ENCODE measurements at places on chromosomes 12 and 14. TPM values are rescaled to one million over a fixed set of nuclear protein-coding genes. Genes with fewer than 3 reads are reported as not detected.
A peak's percentile ranks its signal among the peaks of the same experiment; 100 is the strongest.

Gene RPS6KL1
- total RNA-seq, result 26.5 TPM

Gene RERGL
- total RNA-seq, result 1.7 TPM

Gene TPPP2
- not detected for total RNA-seq

Gene PPP1R36
- 1.4 TPM for total RNA-seq

Gene DCN
- total RNA-seq, result 46.3 TPM

Gene MDM2
- total RNA-seq, result 60.7 TPM

Gene PIK3C2G
- total RNA-seq, result 0.31 TPM

GRCh38 chr12:18926188-18926587 is 188.3 kb downstream of the CAPZA3 start:
- no peak for DNase-seq

GRCh38 chr14:101065246-101065645 is 161.7 kb upstream of the RTL1 start:
- DNase-seq, result no peak

DNA sequence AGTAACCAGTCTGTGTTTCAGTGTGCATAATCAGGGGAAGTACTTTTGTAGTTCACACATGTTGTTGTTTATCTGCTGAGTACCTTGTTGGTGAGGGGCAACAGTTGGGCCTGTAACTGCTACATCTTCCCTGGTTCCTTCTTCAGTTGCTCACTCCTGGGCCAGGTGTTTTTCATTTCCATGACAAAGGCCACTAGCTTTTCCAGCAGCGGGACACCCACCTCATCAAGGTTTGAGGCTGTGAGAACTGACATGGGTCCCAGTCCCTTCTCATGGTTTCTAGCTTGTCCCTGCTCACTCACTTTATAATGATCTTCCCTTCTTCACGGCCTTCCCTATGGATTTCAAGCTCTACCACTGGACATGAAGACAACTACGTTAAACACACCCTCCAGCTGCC is 1.5 kb upstream of the NOXRED1 start:
- no peak for DNase-seq

GRCh38 chr12:107131832-107132616 is 38.7 kb upstream of the CRY1 start:
- DNase-seq, result no peak

DNA sequence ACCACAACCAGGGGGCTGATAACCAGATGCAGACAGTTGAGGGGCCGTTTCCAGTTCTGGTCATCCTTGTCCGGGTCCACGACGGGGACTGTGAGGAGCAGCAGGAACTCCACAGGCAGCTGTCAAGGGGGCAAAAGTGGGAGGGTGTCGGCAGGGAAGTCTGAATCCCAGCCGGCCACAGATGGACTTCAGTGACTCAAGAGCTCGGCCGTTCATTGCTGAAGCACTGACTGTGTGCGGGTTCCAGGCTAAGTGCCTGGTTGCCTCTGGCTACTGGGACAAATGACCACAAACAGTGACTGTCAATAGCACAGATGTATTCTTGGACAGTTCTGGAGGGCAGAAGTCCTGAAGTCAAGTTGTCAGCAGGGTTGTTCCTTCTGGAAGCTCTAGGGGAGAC is 19.6 kb downstream of the SLC8B1 start:
- DNase-seq, result no peak

DNA sequence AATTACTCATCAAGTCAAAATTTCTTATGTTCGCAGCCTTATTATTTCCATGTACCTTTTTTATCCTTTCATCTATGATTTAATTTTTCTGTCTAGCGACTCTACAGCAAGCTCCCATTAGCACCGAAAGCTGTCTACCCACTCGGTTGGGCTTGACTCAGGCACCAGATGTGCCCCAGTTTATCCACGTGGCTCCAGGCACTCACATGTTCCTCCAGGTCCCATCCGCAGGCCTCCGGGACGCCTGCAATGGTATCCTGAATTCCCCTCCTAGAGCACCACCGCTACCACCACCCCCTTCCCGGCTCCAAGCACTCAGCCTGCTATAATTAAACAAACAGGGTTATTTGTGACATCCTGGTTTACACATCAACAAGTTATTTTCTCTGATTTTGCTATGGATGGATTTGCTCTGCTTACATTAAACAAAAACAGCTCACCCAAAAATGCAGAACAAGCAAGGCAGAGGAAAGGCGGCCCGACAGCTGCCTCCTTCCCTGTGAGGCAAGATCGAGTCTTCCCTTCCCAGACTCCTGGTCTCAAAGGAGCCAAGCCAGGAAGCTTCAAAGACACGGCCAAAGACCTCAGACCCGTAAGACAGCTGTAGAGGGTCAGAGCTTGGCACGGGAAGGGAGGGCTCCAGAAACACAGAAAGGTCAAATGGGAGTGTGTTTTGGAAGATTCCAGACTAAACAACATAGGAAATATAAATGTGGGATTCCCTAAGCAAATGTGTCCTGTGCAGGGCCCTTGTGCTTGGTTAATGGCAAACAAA is 253.8 kb downstream of the TTC8 start:
- DNase-seq, result peak; percentile 53

DNA sequence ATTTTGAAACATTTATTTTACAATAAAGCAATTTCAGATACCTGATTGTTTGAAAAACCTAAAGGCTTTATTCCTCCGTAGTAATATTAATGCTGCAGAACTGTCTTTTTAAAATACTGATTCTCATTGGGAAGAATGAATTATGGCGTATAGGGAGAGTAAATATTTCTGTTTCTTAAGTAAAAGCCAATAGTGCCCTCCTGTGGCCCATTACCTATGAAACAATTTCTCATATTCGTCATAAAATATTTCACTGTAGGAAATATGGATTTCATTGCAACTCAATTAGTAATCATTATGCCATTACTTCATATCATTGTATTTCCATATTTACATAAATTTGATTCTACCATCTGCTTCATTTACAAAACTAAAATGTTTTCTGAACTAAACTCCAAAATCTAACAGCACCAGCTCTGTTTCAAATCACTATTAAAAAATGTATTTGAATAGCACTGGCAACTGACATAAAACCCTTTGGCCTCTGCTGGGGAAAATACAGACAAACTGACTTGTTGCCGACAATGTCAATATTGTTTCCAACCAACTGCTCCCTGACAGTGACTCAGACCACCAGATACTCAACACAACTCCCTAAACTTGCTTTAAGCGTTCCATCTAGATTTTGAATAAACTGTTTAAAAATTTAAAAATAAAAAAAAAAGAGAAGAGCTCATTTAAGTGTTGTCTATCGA is 290.3 kb downstream of the NAV3 start:
- DNase-seq, result no peak

- no peak for DNase-seq
Measured at GRCh38 chr12:19338405-19338804, 100.9 kb upstream of the AEBP2 start.

DNA sequence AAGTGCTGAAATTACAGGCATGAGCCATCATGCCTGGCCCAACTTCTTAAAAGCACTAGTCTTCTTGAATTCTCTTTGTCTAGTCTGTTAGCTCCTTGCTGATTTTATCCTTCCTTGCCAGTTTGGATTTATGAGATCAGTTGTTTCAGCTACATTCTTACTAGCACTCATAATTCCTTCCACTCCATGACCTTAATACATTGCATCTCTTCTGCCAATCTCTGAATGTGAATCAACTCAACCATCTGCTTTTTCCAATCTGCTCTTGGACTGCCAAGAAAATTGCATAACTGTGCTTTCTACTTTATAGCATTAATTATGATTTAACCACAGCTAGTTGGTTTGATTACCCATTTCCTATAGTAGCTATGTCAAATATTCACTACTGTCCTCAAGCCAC is 14.9 kb upstream of the HEATR5A start:
- no peak for DNase-seq

DNA sequence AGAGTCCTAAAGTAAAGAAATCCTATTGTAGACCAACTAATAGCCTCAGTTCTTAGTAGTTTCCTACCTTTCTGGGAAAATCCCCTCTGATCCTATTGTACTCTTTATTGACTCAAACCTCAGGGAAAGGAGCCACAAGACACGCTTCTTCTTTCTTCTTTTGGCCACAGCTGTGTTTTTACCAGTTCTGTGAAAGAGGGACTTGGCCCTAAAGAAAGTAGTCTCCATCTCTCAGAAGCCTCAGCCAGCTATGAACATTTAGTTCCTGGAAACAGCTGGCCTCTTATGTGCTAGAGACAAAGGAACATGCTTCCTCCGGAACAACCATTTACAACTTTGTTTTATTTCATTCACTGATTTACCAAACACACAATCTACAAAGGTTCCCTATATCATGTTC is 66.1 kb upstream of the ARID2 start:
- no peak for DNase-seq

Data from occipital lobe (tissue), 3 donors.